ENCODE measurements at places on chromosomes 3 and 15. TPM values are rescaled to one million over a fixed set of nuclear protein-coding genes. Genes with fewer than 3 reads are reported as not detected.

DNA sequence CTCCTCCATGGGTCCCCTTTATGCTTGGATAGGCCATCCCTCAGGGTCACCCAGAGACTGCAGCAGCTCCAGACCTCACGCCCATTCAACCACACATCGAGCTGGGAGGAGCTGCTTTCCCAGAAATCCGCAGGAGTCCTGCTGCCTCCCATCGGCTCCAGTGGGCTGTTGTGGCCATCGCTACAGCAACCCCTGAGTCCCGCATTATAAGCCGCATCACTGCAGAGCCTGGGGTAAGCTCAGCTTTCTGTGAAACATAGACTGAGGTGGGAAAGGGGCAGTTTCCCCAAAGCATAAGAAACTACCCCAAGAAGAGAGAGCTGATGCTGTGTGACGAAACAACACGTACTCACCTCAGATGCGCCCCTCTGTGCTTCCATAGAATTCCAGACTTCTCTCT, 35.7 kb downstream of the MRPL46 start:
- no peak overlapping the region for H3K4me3 ChIP-seq
- no peaks in the 10 kb centered on the region for H3K4me1 ChIP-seq
- H3K27ac ChIP-seq = no peak overlapping the region
- no peak for DNase-seq
- peaks cover 12% of the 10 kb centered on the region for H3K27me3 ChIP-seq

GRCh38 chr3:46987743-46988401, 8.4 kb downstream of the NBEAL2 start:
- peak; percentile 70 for DNase-seq
- peaks cover 3% of the 10 kb centered on the region for H3K36me3 ChIP-seq
- peak overlapping the region; percentile 86 for H3K27ac ChIP-seq
- H3K4me1 ChIP-seq = peaks cover 29% of the 10 kb centered on the region
- no peaks in the 10 kb centered on the region for H3K27me3 ChIP-seq

DNA sequence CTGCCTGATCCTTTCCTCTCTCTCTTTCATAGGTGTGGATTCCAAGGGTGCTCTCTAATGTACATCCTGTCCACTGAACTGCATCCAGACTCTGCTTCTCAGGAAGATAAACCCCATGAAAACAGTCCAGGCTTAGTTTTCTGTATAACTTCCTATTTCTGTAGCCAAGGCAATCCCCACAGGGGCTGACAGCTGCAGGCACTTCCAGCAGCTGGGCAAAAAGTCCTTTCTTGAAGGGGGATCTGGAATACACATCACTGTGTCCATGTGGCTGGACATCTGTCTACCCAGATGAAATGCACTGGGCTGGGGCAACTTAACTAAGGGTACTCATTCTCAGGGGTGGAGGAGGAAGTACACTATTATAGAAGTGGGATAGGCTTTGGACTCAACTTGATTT, 72.2 kb downstream of the NR1D2 start:
- H3K27me3 ChIP-seq = no peaks in the 10 kb centered on the region
- H3K4me3 ChIP-seq = no peak overlapping the region
- H3K27ac ChIP-seq = no peak overlapping the region
- no peak for DNase-seq
- H3K4me1 ChIP-seq = peaks cover 6% of the 10 kb centered on the region

DNA sequence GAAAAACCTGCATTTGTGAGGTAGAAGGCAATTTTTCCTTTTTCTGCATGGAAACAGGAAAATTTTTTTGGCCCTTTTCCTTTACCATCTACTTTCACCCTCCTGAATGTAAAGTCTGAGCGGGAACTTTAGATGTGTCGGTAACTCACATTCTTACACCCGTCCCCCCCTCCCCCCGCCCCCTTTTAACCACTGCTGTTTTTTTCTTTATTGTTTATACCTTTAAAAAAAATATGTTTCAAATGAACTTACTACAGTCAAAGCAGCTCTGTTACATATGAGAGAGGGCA, 487 bp upstream of the HES1 start:
- no peak for DNase-seq
- no peaks in the 10 kb centered on the region for H3K36me3 ChIP-seq
- peaks cover 76% of the 10 kb centered on the region for H3K4me1 ChIP-seq

- H3K4me1 ChIP-seq = no peaks in the 10 kb centered on the region
- no peak for DNase-seq
- H3K27me3 ChIP-seq = no peaks in the 10 kb centered on the region
- H3K27ac ChIP-seq = no peak overlapping the region
- no peaks in the 10 kb centered on the region for H3K36me3 ChIP-seq
These were observed 229.4 kb downstream of the FEZF2 start for GRCh38 chr3:62143843-62144450.

GRCh38 chr3:10289787-10290355, 2.9 kb downstream of the GHRL start:
- no peak overlapping the region for H3K27ac ChIP-seq
- no peak for DNase-seq
- H3K27me3 ChIP-seq = no peaks in the 10 kb centered on the region
- H3K4me3 ChIP-seq = no peak overlapping the region
- peaks cover 59% of the 10 kb centered on the region for H3K36me3 ChIP-seq

GRCh38 chr3:31252216-31253185, 280.2 kb upstream of the STT3B start:
- no peaks in the 10 kb centered on the region for H3K4me1 ChIP-seq
- H3K27me3 ChIP-seq = no peaks in the 10 kb centered on the region
- H3K27ac ChIP-seq = no peak overlapping the region
- no peak for DNase-seq
- H3K4me3 ChIP-seq = no peak overlapping the region
- H3K36me3 ChIP-seq = no peaks in the 10 kb centered on the region

- DNase-seq = no peak
- no peak overlapping the region for H3K27ac ChIP-seq
- no peaks in the 10 kb centered on the region for H3K27me3 ChIP-seq
- H3K4me3 ChIP-seq = no peak overlapping the region
These were observed 123.5 kb downstream of the NUP210 start for GRCh38 chr3:13296662-13297061.

GRCh38 chr15:40953713-40954074, 423 bp downstream of the CHAC1 start:
- no peaks in the 10 kb centered on the region for H3K27me3 ChIP-seq
- DNase-seq = no peak
- no peak overlapping the region for H3K27ac ChIP-seq
- peaks cover 23% of the 10 kb centered on the region for H3K4me1 ChIP-seq

SLC22A13 gene
- total RNA-seq = 0.09 TPM
